HFFc6 (cell line): ENCODE measurements at places on chromosomes 7 and 10.
A peak's percentile ranks its signal among the peaks of the same experiment; 100 is the strongest.

GRCh38 chr7:47709451-47709850 is 127.5 kb upstream of the TNS3 start:
- H3K4me1 ChIP-seq, result peaks cover 7% of the 10 kb centered on the region; the same call in 1 of the 2 replicates
- H3K27ac ChIP-seq, result no peak overlapping the region
- H3K4me3 ChIP-seq, result no peak overlapping the region
- no peak for DNase-seq
- H3K27me3 ChIP-seq, result no peaks in the 10 kb centered on the region

GRCh38 chr7:41785840-41786239 is 83.0 kb upstream of the INHBA start:
- DNase-seq, result no peak
- no peak overlapping the region for H3K27ac ChIP-seq
- H3K4me1 ChIP-seq, result peaks cover 22% of the 10 kb centered on the region
- no peak overlapping the region for H3K4me3 ChIP-seq
- H3K36me3 ChIP-seq, result no peaks in the 10 kb centered on the region

DNA sequence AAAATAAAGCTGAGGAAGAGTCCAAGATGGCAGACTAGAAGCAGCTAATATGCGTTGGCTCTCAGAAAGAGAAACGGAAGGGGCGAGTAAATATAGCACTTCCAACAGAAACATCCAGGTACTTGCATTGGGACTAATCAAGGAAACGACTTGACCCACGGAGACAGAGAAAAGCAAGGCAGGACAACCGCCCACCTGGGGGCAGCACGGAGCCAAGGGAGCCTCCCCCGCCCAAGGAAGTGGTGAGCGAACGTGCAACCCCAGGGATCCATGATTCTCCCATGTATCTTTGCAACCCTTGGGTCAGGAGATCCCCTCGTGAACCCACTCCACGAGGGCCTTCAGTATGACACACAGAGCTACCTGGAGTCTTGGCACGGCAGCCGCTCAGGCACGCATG is 45.4 kb upstream of the GRM3 start:
- H3K27me3 ChIP-seq, result no peaks in the 10 kb centered on the region; the same call in 1 of the 2 replicates
- H3K36me3 ChIP-seq, result no peaks in the 10 kb centered on the region
- no peak for DNase-seq
- H3K4me1 ChIP-seq, result no peaks in the 10 kb centered on the region

- DNase-seq, result no peak
- peak overlapping the region; percentile 65; the same call in 1 of the 2 replicates for H3K4me3 ChIP-seq
- H3K27ac ChIP-seq, result no peak overlapping the region
- H3K27me3 ChIP-seq, result peaks cover 47% of the 10 kb centered on the region
- no peaks in the 10 kb centered on the region for H3K36me3 ChIP-seq
These were observed 21.5 kb downstream of the POLL start for GRCh38 chr10:101566333-101567164.
